ENCODE measurements at places on chromosomes 4 and X. TPM values are rescaled to one million over a fixed set of nuclear protein-coding genes. Genes with fewer than 3 reads are reported as not detected.
A peak's percentile ranks its signal among the peaks of the same experiment; 100 is the strongest.

DNA sequence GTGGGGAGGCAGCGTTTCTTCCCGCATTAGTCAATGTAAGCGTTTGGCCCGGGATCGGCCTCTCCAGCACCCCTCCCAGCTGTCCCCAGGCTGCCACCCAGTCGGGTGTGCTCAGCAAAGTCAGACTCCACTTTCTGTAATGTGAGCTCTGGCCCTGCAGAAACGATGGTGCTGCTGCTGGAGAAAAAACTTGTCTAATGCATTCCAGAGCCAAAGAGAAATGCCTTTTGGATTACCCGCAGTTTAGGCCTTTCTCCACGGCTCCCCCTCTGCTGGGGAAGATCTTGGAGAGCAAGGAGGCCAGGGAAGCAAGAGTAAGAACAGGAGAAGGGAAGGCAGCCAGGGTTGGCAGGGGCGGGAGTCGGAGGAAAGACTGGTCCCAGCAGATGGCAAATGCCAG, 55.2 kb downstream of the ELF4 start:
- DNase-seq = no peak

GRCh38 chr4:54937501-54937900, 187.9 kb downstream of the KDR start:
- DNase-seq = no peak

- DNase-seq = no peak
Measured at GRCh38 chrX:103879339-103879738, 47.3 kb upstream of the RAB9B start.

- DNase-seq = no peak
Measured at GRCh38 chr4:106584337-106584989, 215.9 kb upstream of the GIMD1 start.

- no peak for DNase-seq
Measured at GRCh38 chrX:11530621-11531020, 135.1 kb downstream of the ARHGAP6 start.

GRCh38 chr4:98298022-98298421, 36.8 kb downstream of the RAP1GDS1 start:
- no peak for DNase-seq

- peak; percentile 77 for DNase-seq
Measured at GRCh38 chrX:45769761-45770582, 569.3 kb upstream of the DIPK2B start.

Gene WDR19
- 70.5 TPM for total RNA-seq

GRCh38 chr4:12692815-12693214, 791.3 kb downstream of the RAB28 start:
- DNase-seq = no peak

Gene UCP1
- not detected for total RNA-seq

- no peak for DNase-seq
Measured at GRCh38 chr4:149398993-149399392, 416.6 kb downstream of the IQCM start.

GRCh38 chrX:3678328-3678727, 35.1 kb downstream of the PRKX start:
- DNase-seq = no peak

- no peak for DNase-seq
Measured at GRCh38 chr4:128596115-128596514, 213.4 kb upstream of the JADE1 start.

- DNase-seq = no peak
Measured at GRCh38 chr4:63578383-63578782, 830.9 kb downstream of the TECRL start.

Gene FAM47E
- 2.5 TPM for total RNA-seq

- no peak for DNase-seq
Measured at GRCh38 chr4:8769645-8770517, 101.8 kb downstream of the HMX1 start.

Gene PAGE2
- not detected for total RNA-seq

DNA sequence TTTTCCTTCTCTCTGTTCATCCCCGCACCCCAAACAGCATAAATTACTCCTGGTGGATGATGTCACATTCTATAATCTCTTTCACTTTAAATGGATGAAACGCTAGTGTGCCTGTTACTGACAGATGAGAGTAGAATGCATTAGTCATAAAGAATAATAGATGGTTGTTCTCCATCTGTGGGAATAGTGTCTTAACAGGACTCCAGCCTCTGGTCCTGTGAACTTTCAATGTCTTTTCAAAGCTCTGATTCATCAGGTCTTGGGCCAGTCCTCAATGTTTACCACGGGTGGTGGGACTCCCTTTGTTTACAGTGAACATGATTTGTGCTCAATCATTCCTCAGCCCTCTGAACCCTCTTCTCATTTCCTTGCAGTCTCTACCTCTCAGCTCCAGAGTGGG, 182.6 kb downstream of the GABRB1 start:
- no peak for DNase-seq

DNA sequence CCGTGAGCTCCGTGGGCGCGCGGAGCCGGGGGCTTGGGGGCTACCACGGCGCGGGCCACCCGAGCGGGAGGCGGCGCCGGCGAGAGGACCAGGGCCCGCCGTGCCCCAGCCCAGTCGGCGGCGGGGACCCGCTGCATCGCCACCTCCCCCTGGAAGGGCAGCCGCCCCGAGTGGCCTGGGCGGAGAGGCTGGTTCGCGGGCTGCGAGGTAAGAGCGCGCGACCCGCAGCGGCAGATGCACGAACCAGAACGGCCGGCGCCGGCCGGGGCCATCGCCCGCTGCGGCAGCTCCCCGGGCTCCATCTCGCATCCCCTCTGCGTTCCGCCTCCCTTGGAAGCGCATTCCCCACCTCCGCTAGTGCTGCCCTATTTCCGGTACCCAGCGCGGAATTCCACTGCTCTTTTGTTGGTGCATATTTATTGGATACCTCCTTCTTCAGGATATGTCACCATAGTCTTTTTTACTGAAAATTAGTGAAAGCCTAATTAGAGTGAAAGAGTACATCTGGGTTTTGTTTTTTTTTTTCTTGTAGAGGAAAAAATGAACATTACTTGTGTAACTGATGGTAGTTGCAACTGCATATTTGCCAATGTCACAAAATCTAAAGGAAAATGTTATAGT, 797 bp downstream of the PKD2 start:
- peak; percentile 71 for DNase-seq

DNA sequence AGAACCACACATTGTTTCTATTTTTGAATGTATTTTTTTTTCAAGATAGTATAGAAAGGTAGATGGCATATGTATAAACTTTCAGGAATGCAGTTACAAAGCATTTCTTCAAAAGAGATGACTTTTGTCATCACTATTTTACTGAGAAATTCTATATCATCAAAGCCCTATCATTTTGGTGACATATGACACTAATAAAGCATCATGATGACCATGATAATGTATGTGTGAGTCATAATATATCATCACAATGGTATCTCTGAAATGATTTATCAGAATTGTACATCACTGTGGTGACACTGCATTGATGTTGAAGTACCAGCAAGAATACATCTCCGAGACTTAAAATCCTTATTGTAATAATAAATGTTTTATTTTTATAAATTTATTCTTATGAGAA, 1740.8 kb downstream of the PCDH7 start:
- DNase-seq = no peak

Measured in sciatic nerve (tissue), 2 donors.